Thymus (tissue), 14 donors: ENCODE measurements at places on chromosomes 3 and 15. TPM values are rescaled to one million over a fixed set of nuclear protein-coding genes. Genes with fewer than 3 reads are reported as not detected.

DNA sequence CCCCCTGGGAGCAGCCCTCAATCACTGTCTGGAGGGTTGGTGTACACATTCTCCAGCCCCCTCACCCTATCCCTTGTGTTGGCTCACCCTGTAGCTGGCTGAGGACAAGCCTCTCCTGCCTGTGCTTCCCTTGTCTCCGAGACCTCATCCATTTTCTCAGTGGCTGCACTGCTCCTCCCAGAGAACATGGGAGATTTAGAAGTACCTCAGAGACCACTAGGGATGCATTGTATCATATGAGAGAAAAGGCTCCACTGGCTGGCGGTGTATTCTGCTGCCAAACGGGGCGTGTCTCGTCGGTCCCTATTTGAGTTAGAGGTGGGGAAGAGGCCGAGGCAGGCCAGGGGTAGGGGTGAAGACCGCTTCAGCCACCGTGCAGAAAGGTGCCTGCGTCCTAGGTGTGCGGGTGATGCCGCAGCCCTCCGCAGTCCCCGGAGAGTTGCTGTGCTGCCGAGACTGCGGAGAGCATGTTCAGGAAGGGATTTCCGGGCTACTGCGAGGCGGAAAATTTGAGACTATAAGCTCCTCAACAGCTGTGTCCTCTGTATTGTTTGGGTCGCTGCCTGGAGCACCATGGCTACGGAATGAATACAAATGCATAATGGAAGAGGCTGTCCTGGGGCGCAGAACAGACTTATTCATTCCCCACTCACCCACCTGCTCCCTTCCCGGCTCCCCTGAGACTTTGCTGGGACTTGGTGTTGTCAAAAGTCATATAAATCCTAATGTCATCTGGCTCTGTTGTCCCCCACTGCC is 43.8 kb downstream of the SPSB4 start:
- DNase-seq, result no peak

DNA sequence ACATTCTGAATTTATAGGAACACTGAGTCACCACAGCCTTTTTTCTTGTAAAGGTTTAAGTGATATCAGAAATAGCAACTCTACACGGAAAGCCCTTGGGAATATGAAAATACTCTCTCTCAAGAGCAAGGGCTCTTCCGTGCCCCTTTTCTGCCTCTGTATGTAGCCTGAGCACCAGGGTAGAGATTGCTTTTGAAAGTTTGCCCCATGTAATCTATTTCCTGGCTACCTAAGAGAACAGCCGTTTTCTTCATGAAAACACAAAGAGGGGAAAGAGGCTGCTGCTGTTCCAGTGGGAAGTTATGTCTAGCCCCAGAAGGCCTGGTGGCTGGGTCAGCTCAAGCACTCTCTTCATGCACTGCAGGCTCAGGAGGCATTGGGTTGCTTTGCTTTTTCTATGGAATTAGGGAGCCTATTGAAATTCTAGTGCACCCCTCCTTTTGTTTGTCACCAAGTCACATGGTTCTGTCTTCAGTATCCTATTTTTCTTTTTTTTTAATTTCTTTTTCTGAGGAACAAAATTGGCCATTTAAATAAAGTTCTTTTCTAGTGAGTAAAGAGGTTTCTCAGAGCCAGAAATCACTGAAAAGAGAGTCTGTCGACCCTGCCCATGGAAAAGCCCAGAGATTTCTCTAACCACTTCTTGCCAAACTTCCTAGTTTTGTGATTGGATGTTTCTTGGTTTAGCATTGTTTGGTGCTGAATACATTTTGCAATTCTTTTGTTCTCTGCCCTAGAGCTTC is 39.5 kb downstream of the TIGIT start:
- no peak for DNase-seq

Gene CHRM5
- total RNA-seq, result not detected

Gene IGDCC3
- total RNA-seq, result 1.4 TPM

Gene CLDN1
- 9.5 TPM for total RNA-seq
